Activated naive CD4-positive, alpha-beta T cell (primary cell): ENCODE measurements at places on chromosomes 12 and 14.

- DNase-seq, result no peak
Measured at GRCh38 chr14:58979325-58979724, 209.1 kb upstream of the DAAM1 start.

DNA sequence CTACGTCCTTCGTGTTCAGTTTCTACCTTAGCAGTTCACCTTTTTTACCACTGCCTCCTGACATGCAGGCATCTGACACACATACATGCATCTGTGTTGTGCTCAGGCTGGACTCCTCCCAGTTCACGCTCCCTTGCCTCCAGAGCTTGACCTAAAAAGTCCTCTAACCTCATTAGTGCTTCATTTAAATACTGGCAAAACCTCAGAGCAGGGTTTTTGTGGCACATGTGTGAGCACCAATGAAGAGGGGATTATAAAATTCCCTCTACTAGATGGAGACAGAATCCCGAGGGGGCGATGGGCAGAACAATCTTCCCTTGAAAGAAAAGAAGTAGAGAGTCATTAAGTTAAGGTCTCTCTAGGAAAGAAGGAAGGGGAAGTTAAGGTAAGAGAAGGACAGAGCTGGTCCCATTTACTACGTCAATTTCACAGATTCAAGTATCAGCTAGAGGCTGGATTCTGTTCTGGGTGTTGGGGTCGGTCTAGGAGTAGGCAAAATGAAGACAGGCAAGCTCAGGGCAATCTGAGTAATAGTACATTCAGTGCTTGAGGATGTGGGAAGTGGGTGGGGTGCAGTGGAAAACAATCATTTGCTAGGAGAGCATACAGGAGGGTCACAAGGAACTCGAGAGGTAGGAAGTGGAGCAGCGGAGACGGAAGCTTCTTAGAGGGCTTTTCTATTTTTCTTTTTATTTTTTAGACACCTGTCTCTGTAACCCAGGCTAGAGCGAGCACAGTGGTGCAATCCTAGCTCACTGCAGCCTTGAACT lies 7.5 kb downstream of the HAL start:
- DNase-seq, result no peak

DNA sequence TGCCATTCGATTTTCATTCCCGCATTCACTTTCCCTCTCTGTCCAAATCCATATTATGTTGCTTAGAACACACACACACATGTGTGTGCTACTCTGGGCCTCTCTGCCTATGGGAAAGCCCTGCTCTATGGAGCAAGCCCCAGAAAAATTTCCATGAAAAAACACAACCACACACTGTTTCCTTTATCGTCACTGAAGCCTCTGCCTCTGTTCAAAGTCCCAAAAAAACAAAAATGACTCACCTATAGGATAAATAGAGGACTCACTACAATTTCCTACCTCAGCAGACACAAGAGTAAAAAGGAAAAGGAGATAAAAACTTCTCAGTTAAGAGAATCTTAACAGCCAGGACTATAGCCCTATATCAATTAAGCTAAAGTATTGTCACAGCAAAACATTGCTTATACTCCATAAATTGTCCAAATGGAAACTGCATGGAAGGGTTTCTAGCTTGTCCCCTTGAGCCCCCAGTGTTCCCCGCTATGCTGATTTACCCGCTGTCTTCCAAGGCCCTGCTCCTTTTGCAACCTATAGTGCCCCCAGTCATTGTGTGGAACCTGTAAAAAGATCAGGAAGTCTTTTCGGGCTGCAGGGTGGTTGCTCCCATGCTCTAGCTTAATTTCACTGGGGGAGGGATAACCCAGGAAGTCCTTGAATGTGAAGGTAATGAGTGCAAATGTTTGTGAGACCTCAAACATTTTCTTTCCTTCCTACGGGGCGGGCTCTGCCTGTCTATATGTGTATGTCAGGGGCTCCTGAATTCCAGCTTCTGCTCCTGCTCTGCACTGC lies 11.1 kb upstream of the PIP4K2C start:
- DNase-seq, result no peak

GRCh38 chr12:113198296-113198695 lies 12.8 kb downstream of the RITA1 start:
- no peak for DNase-seq

DNA sequence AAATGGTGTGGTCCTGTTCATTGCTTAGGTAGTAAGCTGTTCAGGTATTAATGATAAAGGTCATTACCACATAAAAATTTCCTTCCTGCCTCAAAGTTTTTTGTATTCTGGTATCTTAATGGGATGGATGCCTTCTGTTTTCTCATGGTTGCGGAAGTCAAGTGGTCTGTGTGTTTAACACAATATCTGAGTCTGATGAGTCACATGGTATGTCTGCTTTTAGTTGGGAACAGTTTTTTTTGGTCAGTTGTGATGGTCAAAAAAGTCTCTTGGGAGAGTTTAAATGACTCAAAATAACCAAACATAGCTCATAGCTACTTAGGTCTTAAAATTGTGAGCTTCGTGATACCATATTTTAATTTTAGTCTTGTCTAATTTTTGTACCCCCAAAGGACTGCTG lies 40.7 kb downstream of the STK38L start:
- DNase-seq, result no peak
